ENCODE measurements at places on chromosomes 2 and 18.

DNA sequence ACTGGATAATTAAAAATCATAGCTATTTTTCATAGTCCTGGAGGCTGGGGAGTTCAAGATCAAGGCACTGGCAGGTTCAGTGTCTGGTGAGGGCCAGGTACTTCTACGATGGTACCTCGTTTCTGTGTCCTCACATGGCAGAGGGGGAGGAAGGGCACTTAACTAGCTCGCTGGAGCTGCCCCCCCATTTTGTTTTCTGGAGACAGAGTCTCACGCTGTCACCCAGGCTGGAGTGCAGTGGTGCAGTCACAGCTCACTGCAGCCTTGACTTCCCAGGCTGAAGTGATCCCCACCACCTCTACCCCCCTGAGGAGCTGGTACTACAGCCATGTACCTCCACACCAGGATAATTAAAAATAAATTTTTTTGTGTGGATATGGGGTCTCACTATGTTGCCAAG, 40.3 kb downstream of the ASB1 start:
- no peak for DNase-seq

GRCh38 chr2:135512099-135512498, 18.9 kb downstream of the ZRANB3 start:
- DNase-seq, result no peak

- no peak for DNase-seq
Observed at GRCh38 chr2:44560941-44561340, 199.2 kb downstream of the CAMKMT start.

GRCh38 chr2:147449323-147449991, 395.4 kb upstream of the ACVR2A start:
- no peak for DNase-seq

DNA sequence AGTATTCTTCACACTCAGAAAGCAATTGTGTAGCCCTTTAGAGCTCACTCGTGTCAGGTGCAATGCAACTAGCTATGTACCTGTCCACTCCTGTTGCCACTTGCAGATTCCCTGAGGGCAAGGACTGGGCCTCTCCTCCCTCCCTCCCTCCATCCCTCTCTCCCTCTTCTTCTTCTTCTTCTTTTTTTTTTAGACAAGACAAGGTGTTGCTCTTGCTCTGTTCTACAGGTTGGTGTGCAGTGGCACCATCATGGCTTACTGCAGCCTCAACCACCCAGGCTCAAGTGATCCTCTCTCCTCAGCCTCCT, 119.7 kb downstream of the ACKR3 start:
- DNase-seq, result no peak

DNA sequence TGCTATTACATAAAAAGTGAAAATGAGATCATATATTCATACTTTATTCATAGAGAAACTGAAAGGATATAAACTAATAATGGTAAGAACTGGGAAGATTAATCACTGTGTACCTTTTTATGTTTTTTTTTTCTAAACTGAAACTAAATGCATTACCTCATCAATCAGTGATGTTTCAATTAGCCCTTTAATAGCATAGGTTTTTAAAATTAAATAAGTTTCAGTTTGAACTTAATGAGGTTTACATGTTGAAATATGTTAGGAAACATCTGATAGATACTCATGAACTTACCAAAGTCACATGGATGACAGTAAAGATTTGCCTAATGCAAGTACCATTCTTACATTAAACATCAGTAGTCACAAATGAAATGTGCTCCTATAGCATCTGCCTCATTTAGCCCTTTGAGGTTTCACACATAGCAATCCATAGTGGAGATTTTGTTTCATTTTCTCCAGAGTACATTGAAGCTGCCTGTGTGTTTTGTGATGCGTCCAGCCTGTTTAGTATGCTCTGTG, 8.9 kb downstream of the MAPRE2 start:
- DNase-seq, result no peak

- DNase-seq, result no peak
Observed at GRCh38 chr2:107717661-107718060, 109.0 kb upstream of the RGPD4 start.

GRCh38 chr2:36343606-36344005, 12.0 kb upstream of the CRIM1 start:
- DNase-seq, result no peak

GRCh38 chr2:76427452-76427851, 716.7 kb upstream of the GCFC2 start:
- DNase-seq, result no peak

Measured in NCI-H2107 (cell line).